ENCODE measurements at places on chromosomes 7 and 10. TPM values are rescaled to one million over a fixed set of nuclear protein-coding genes. Genes with fewer than 3 reads are reported as not detected.

The RPA3 gene
- total RNA-seq: 16.3 TPM

The PSTK gene
- 1.9 TPM for total RNA-seq

The TMEM248 gene
- 84.8 TPM for total RNA-seq

The KLF14 gene
- total RNA-seq: 2.9 TPM

The IQUB gene
- 0.10 TPM for total RNA-seq

The AQP1 gene
- total RNA-seq: 140 TPM

The MALRD1 gene
- 1.1 TPM for total RNA-seq

GRCh38 chr10:91433620-91434019 lies 23.5 kb downstream of the HECTD2 start:
- DNase-seq: no peak

DNA sequence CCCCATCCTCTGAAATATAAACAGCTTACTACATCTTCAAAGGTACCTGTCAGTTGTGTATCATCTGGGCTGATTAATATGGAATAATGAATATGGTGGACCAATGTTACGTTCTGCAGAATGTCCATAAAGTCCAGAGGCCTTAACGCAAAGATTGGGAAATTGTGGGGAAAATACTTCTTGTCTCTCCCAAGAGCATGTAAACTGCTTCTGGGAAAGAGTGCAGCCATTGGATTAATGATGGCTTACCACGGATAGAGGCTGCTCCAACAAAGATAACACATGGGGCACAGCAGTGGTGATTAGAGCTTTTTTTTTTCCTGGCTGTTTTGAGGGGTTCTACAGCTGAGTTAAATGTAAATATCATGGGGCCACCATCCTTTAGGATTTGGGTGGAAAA lies 340.4 kb upstream of the AKR1E2 start:
- no peak for DNase-seq

- no peak for DNase-seq
Observed at GRCh38 chr7:14604606-14605005, 297.9 kb downstream of the DGKB start.

DNA sequence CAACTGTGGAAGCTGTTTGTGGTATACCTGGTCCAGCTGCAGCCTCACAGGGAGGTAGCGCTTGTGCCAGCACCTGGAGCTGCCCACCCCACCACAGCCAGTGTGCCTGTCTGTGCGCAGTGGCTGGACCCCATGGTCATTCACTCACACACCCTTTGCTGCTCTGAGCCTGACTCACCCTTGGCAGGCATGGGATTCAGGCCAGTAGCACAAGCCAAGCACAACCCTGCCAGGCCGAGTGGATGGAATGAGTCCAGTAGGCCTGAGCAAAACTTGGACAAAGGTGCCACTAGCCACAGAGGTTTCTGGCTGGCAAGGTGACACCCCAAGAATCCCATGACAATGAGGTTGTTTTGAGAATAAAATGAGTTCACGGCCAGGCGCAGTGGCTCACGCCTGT lies 19.0 kb downstream of the RBM48 start:
- no peak for DNase-seq

- no peak for DNase-seq
Observed at GRCh38 chr7:28507525-28508282, 95.4 kb downstream of the CREB5 start.

GRCh38 chr7:2518737-2519118 lies 846 bp upstream of the LFNG start:
- no peak for DNase-seq

DNA sequence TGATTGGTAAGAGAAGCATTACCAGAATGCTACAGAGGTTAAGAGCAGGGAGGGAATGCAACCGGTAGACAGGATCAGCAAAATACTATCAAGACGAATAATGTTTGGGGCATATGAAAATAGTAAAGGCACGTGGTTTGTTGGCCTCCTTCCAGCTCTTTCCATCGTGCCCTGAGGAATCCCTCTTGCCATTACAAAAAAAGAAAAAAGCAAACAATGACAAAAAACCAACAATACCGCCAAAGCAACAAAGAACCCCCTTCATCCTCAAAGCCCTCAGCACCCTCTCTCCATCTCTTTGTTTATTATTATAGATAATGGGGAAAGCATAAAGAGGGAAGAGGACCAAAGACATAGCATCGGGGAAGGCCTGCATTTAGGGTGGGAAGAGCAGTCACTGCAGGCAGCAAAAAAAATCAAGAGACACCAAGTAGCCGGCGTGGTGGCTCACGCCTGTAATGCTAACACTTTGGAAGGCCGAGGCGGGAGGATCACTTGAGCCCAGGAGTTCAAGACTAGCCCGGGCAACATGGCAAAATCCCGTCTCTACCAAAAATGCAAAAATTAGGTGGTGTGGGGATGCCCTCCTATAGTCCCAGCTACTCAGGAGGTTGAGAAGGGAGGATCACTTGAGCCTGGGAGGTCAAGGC lies 78.0 kb downstream of the HIP1 start:
- DNase-seq: no peak

GRCh38 chr7:157579425-157579824 lies 242.6 kb downstream of the DNAJB6 start:
- DNase-seq: no peak

DNA sequence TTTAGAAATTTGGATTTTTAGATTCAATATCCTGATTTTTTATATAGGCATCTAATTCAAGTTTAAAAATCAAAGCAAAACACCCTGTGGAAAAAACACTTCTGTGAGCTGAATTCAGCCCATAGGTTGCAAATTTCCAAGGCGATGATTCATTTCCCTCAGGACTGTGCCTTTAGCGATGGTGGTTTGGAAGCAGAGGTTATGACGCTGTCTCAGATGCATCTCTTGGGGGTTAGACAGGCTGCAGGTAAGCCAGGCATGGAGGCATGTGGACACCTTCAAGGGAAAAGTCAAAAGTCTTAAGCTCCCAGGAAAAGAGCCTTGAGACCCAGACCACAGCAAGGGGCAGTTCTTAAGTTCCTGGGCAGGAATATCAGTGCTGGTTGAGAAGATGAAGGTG lies 9.5 kb upstream of the FRA10AC1 start:
- no peak for DNase-seq

DNA sequence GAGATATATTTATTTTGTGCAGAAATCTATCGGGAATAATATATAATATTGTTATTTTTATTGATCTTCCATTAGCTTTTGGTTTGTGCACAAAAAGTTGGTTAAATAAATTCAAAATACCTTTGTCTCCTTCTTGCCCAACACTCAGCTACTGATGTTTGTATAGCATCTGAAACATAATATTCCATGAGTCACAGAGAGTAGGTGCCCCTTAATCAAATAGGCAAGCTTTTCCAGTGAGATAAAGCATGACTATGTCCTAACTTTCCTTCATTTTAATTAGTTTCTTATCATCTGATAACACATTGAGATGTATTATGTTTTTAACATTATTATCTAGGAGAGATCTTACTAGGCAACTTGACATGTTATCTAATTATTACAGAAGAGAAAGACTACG lies 432.2 kb downstream of the KIF20B start:
- no peak for DNase-seq

GRCh38 chr10:133475821-133476640 lies 22.3 kb downstream of the SCART1 start:
- DNase-seq: peak; percentile 81

- no peak for DNase-seq
Observed at GRCh38 chr7:101245147-101245668, 327 bp upstream of the FIS1 start.

- DNase-seq: peak; percentile 98
Observed at GRCh38 chr7:140176811-140177702, at the start of gene KDM7A. Gene KDM7A, minus strand, starts transcription at chr7:140176983. Its CDS starts 46 bp downstream, at chr7:140176937.

GRCh38 chr7:102270178-102270887 lies 16.3 kb upstream of the SH2B2 start:
- no peak for DNase-seq

GRCh38 chr7:87598234-87599009 lies 2.3 kb downstream of the ABCB1 start:
- DNase-seq: no peak

DNA sequence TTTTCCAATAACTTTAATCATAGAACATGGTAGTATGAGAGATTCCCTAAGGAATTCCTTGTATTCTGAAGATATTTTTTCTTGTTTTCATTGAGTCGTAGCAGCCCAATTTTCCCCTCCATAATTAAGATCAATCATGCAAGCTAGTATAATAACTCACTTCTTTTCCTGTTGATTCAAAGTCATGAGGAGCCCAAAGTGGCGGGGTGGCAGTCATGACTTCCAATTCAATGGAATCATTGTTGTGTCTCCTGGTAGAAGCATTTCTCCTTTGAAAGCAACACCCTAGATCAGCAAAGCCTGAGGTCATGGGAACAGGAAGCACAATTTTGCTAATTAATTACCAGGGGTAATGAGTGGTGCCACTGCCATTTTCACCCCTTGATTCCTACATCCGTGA lies 77.6 kb upstream of the MAGI2 start:
- DNase-seq: no peak

All from mesenteric fat pad (tissue), 1 donor.